Left cardiac atrium (tissue), 4 donors: ENCODE measurements at places on chromosomes 1 and 21. TPM values are rescaled to one million over a fixed set of nuclear protein-coding genes. Genes with fewer than 3 reads are reported as not detected.

The HFM1 gene
- 1.6 TPM for total RNA-seq

The BRDT gene
- not detected for total RNA-seq

The BLACAT1 gene
- not detected for total RNA-seq

The SUMO3 gene
- 93.3 TPM for total RNA-seq

The CYP4A11 gene
- not detected for total RNA-seq

The TCP10L gene
- 2.6 TPM for total RNA-seq

The RPL22 gene
- total RNA-seq: 264 TPM

The IKBKE gene
- 0.94 TPM for total RNA-seq

The MCOLN2 gene
- total RNA-seq: 0.62 TPM

The C1QA gene
- total RNA-seq: 95.9 TPM

The GREM2 gene
- total RNA-seq: not detected

The XCL2 gene
- total RNA-seq: not detected

The VWA5B1 gene
- 0.06 TPM for total RNA-seq

The WNT4 gene
- 0.18 TPM for total RNA-seq

The VPS45 gene
- 40.2 TPM for total RNA-seq

The IL19 gene
- total RNA-seq: not detected

The TNFRSF9 gene
- total RNA-seq: 0.09 TPM

The AUNIP gene
- total RNA-seq: not detected

The CLCA4 gene
- not detected for total RNA-seq

The SH3BGR gene
- 66.6 TPM for total RNA-seq

The TMEM59 gene
- total RNA-seq: 335 TPM

The NEXN gene
- total RNA-seq: 218 TPM

The LAD1 gene
- total RNA-seq: 1.4 TPM

The CFAP57 gene
- total RNA-seq: not detected

The CR1L gene
- not detected for total RNA-seq

The PLEKHM2 gene
- total RNA-seq: 64.5 TPM

The KCNAB2 gene
- 14.7 TPM for total RNA-seq

The FLG2 gene
- not detected for total RNA-seq

The KRTAP20-3 gene
- total RNA-seq: not detected

The TMPRSS15 gene
- total RNA-seq: not detected

The DOP1B gene
- total RNA-seq: 6.5 TPM

The WNT3A gene
- total RNA-seq: not detected

The IGSF3 gene
- total RNA-seq: 15.6 TPM

The CIART gene
- total RNA-seq: 9.8 TPM

The DSCAM gene
- not detected for total RNA-seq

The FAM167B gene
- 5.5 TPM for total RNA-seq

The CD1C gene
- 0.50 TPM for total RNA-seq

The PRKAA2 gene
- 49.7 TPM for total RNA-seq

The NID1 gene
- total RNA-seq: 70.6 TPM

The LCE3C gene
- not detected for total RNA-seq

The PLPPR4 gene
- total RNA-seq: 1.9 TPM

The SPRR4 gene
- not detected for total RNA-seq

The GPR25 gene
- not detected for total RNA-seq

The RAP1GAP gene
- 16.4 TPM for total RNA-seq

The IL6R gene
- total RNA-seq: 11.4 TPM

The CFAP107 gene
- not detected for total RNA-seq

The LMOD1 gene
- 21.3 TPM for total RNA-seq

The TSNAX gene
- 44.0 TPM for total RNA-seq

The RNF186 gene
- total RNA-seq: not detected

The OR2AK2 gene
- not detected for total RNA-seq

The NPR1 gene
- total RNA-seq: 39.0 TPM
